ENCODE measurements at places on chromosomes 1 and 21.

DNA sequence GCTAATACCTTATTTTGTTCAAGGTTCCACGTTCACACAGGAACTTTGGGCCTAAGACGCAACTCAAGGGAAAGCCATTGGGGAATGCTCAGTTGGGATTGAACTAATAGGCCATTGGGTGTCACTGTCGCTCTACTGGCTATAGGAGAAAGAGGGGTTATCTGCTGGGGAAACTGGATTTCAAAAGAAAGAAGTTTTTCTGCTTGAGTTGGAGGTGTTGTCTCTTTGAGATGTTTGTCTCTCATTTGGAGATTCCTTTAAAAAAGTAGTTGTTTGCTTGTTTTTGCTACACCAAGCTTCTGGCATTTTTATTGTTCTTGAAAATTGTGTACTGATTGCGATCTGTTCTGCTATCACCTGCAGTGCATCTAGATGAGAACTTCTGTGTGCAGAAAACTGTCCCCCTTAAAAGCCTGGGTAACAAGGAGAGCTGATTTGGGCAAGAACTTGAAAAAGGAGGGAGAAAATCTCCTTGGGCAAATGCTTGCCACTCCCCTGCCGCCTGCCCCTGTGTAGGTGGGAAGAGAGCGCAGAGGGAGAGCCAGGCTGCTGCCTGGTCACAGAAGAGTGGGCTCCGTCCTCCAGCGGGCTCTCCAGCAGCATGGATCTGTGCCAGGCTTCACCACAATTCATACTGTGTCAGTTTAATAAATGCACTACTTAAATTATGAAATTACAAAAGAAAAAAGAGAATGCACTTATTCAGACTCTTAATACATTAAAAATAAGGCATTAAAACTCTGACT lies 39.9 kb downstream of the PEX14 start:
- no peak for DNase-seq

DNA sequence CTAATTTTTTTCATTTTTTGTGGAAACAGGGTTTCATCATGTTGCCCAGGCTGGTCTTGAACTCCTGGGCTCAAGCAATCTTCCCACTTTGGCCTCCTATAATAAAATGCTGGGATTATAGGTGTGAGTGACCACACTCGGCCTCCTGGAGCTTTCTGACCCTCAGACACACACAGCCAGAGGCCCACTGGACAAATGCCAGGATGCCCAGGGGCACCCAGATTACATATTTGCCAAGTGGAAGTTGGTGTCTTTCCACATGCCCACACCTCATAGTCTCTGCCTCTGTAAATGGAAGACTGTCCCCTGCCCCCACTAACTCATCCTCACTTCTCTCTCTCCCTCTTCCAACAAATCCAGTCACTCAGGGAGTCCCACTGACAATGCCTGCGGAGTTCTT lies 63.4 kb upstream of the LRP8 start:
- no peak for DNase-seq

DNA sequence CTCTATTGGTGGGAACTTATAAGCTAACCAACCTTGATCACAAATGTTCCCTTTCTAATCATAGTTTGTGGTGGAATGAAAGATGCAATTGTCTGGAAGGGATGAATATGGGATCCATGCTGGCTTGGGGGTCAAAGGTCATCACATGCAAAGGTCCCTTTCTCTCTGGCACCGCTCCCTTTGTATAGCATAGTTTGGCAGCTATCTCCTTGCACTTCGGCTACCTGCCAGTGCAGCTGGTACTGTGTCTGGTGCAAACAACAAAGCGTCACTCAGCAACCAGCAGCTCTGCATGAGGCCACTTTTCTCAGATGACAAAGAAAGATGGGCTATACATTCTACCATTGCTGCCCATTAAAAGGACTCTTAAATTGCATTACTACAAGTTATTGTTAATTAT lies 188.2 kb upstream of the NFIA start:
- no peak for DNase-seq

DNA sequence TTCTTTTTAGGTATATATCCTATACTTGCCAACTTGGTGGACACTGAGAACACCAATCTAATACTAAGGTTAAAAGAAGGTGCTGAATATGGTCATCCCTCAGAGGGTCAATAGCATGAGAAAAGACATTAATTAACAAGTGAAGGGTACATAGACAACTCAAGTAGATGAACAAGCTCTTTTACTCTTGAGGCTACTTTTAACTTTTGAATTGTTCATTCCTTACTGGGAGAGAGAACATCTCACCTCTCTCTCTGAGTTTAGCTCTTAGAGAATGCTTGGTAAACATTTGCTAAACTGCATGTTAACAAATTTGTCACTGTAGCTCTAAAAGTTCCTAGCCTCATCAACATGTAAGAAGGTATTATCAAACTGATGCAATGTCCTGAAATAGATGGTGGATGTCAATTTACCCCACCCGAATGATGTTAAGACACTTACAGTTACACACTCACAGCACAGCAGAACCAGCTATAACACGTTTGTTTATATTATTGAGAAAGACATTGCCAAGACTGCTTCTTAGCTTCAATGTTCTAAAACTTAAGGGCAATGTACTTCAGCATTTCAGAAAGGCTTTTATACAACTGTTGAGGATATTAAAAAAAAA lies 35.9 kb downstream of the HEATR1 start:
- DNase-seq, result no peak

DNA sequence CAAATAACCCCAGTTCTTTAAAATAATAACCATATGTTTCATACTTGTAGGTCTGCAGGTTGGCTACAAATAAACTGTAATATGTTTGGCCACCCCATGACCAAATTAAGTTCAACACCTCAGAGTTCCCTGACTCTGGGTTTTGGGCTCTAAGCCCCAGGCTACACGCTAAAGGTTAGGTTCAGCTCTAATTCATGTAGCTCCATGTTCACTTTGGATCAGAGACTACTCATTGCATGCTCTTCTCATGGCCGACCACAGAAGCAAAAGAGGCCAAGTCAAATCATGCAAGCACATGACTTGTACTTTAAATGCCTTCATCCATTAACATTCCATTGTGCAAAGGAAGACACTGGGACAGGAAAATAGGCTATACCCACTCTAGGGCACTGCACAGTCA lies 66.2 kb downstream of the MRPL39 start:
- DNase-seq, result no peak

DNA sequence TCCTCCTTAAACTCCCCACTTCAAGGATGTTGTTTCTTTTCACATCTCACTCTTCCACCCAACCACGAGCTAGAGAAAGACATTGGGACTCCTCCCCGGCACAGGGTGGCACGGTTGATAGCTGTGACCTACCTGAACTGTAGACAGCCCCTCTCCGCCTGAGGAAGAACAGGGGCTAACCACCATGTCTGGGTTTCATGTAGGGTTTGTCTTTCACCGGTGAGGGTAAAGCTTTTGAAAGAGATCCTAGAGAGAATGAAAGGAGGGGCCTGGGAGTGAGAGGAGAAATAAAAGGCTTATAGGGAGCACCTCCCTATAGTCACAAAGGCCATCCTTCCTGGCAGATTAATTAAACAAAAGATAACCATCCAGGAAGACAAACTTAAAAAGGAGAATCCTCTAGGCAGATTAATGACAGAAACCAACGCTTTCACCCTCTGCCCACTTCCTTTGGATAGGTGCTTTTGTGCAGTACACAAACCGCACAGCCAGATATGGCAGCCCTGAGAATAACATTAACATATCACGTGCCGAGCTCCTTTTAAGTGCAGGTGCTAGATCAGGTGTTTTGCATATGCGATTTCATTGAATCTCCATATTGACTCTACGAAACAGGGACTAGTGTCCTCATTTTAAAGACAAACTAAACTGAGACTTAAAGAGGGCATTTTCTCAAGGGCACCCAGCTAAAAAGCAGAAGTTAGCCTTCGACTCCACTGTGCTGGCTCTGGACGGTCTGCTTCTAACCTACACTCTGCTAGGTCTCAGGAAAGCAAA lies 178.1 kb upstream of the RUNX1 start:
- no peak for DNase-seq

DNA sequence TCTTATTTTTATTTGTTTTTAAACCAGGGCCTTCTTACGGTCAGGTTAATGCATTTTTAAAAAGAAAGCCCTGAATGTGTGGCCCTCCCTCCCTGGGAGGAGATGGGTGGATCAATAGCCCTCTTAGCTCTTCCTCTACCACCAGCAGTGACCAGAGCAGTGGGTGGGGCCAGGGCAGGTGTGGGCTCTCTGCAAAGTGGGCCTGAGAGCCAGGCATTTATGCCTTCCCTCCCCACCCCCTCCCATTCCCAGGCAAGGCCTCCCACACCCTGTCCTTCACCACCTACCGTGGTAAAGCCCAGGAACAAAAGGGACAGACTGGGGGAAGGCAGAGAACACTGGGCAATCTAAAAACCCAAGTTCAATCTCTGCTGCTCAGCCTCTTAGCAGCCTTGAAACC lies 63.9 kb downstream of the SSBP3 start:
- DNase-seq, result no peak

- no peak for DNase-seq
Observed at GRCh38 chr1:167272369-167272957, 51.8 kb downstream of the POU2F1 start.

DNA sequence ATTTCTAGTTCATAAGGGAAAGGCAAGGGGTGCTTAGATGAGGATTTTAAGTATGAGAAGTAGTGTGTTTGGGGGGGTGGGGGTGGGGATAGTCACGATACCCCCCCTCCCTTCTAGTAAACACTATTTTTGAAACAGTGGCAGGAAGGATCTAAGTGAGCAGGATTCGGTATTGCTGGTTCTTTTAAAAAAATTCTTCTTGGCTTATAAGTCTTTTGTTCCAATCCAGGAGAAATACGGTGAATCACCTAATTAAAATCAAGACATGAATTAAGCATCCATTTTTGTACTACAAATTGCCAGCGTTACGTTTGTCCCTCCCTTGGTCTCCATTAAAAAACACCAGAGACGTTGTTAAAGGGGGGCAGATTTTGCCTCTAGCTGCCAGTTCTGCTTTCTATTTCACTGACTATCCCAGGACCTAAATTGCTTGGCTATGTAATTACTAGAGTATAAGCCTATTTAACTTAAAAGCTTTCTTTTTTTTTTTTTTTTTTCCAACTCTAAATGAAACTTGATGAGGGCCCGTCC lies 911 bp downstream of the LMO4 start:
- DNase-seq, result no peak

- no peak for DNase-seq
Observed at GRCh38 chr21:32457360-32457840, 44.9 kb downstream of the EVA1C start.

DNA sequence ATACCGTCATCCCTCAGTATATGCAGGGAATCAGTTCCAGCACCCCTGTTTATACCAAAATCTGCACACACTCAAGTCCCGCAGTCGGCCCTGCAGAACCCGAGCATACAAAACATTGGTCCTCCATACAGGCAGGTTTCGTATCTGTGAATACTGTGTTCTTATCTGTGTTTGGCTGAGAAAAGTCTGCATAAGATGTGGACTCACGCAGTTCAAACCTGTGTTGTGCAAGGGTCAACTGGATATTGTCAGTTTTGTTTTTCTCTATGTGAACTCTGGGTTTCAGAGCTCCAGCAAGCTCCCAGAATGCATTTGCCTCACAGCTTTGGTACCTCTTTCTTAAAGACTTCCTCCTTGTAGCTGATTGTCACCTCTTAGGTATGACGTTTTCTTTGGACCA lies 100.6 kb downstream of the NR5A2 start:
- no peak for DNase-seq

DNA sequence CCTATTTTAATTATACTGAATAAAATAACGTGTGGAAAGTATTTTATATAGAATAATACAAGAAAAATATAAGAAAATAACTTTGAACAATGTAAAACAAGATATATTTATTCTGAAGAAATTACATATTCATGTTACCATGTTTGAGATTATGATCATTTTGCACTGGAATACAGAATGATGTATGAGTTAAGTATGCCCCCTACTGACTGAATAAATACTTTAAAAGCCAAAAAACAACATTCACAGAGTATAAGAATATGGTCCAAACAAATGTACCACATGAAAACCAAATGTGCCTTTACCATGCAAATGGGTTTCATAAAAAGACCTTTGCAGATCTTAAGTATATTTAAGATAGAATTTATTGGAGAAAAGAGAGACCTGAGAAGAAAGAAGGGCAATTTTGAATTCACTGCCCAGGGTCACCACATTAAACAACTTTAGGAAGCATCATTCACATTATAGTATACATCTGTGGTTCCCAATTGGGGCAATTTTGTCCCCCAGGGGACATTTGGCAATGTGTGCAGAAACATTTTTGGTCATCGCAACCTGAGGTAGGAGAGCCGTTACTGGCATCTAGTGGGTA lies 136.6 kb upstream of the GFI1 start:
- DNase-seq, result no peak

DNA sequence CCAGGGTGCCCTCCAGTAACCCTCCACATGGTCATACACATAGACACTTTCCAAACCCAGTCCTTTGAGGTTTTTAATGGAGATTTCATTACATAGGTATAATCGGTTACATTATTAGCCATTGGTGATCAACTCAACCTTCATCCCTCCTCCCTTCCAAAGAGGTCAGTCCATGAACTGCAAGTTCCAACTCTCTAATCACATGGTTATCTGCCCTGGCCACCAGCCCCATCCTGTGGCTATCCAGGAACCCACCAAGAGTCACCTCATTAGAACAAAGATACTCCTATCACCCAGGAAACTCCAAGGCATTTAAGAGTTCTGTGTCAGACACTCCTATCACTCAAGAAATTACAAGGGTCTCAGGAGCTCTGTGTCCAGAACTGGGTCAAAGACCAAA lies 12.2 kb downstream of the ATP1A4 start:
- DNase-seq, result no peak

- DNase-seq, result no peak
Observed at GRCh38 chr1:171457412-171457811, 27.9 kb upstream of the PRRC2C start.

DNA sequence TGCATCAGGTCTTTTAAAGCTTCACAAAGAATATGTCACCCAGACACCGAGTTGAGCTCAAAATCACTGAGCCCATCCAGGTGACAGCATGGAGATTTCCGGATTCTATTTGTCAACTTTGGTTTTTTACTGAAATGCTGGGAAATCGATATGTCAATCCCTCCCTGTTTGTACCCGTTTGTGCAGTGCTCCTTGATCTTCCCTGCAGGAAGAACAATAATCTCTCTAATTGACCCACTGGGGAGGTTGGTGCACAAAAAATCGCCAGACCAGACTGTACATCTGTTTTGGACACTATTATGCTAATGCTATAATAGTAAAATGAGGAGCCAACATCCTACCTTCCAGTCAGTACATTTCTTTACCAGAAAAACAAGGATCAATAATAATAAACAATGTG lies 1.8 kb downstream of the BARHL2 start:
- DNase-seq, result no peak

- DNase-seq, result peak; percentile 25
Observed at GRCh38 chr1:21782349-21782867, 541 bp downstream of the USP48 start.

- no peak for DNase-seq
Observed at GRCh38 chr1:185367218-185367617, 50.2 kb upstream of the IVNS1ABP start.

- no peak for DNase-seq
Observed at GRCh38 chr1:10232163-10232562, 21.8 kb downstream of the KIF1B start.

- no peak for DNase-seq
Observed at GRCh38 chr21:35034203-35034926, 14.7 kb downstream of the RUNX1 start.

Data from stimulated activated CD8-positive, alpha-beta memory T cell treated with anti-CD3 and anti-CD28 coated beads, Interleukin-12 subunit alpha, Interleukin-12 subunit beta, amount 100 ng/mL, for 4 hours (primary cell).